Activated naive CD8-positive, alpha-beta T cell treated with anti-CD3 and anti-CD28 coated beads for 36 hours (primary cell): ENCODE measurements at places on chromosomes 16 and 17. TPM values are rescaled to one million over a fixed set of nuclear protein-coding genes. Genes with fewer than 3 reads are reported as not detected.
A peak's percentile ranks its signal among the peaks of the same experiment; 100 is the strongest.

- H3K27me3 ChIP-seq: no peaks in the 10 kb centered on the region
- no peak overlapping the region for H3K27ac ChIP-seq
- peaks cover 12% of the 10 kb centered on the region for H3K4me1 ChIP-seq
- DNase-seq: no peak
- peaks cover 56% of the 10 kb centered on the region for H3K36me3 ChIP-seq
These were observed 152.6 kb downstream of the PRKCA start for GRCh38 chr17:66455060-66455459.

CTRB2 gene
- total RNA-seq: not detected

DNA sequence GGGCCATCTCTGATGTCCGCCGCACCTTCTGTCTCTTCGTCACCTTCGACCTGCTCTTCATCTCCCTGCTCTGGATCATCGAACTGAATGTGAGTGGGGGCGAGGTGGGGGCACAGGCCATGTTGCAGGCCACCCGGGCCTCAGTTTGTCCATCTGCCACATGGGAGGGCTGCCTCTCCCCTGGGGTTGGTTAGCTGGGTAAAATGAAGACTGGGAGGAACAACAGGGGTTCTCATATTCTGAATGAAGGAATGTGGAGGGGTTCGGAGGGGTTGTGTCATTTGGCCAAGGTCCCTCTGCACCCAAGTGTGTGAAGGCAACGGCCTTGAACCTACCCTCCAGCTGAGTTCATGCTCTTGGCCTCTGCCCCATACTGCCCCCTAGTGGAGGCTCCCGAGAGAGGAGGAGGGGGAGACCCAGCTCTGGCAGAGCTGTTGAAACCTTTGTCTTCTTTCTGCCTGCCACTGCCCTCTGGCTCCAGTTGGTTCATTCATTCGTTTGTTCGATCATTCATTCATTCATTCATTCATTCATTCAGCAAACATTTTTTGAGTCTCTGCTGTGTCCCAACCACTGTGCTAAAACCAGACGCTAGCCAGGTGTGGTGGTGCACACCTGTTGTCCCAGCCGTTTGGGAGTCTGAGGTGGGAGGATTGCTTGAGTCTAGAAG is 11.4 kb upstream of the TCAP start:
- peak; percentile 73 for DNase-seq
- H3K4me1 ChIP-seq: peaks cover 38% of the 10 kb centered on the region
- no peak overlapping the region for H3K4me3 ChIP-seq
- no peak overlapping the region for H3K27ac ChIP-seq

GRCh38 chr17:43368740-43369506 is 29.9 kb upstream of the ARL4D start:
- H3K4me3 ChIP-seq: peak overlapping the region; percentile 91
- DNase-seq: peak; percentile 68
- no peaks in the 10 kb centered on the region for H3K27me3 ChIP-seq

KRT36 gene
- total RNA-seq: not detected

DNA sequence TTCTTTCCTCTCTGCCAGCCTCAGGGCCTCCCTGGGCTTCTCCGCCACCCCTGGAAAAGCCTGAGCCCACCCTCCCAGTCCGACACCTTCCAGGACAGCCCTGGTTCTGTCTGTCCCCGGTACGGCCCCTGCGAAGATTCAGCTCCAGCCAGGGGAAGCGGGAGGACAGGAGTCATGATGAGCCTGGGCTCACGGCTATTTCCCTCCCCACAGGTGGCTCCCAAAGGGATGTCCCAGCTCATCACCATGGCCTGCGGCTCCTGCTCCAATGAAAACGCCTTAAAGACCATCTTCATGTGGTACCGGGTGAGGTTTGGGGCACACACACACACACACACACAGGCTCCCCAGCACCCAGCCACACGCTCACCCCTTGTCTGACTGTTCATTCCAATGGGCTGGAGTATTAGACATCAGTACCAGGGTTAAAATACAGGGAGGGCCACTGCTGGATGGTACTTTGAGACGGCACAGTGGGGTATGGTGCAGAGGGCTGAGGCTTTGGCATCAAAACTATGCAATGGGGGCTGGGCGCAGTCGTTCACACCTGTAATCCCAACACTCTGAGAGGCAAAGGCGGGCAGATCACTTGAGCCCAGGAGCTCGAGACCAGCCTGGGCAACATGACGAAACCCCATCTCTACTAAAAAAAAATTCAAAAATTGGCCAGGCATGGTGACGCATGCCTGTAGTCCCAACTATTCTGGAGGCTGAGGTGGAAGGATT is 32.8 kb downstream of the TMEM186 start:
- no peak overlapping the region for H3K27ac ChIP-seq
- H3K36me3 ChIP-seq: no peaks in the 10 kb centered on the region
- H3K27me3 ChIP-seq: no peaks in the 10 kb centered on the region
- no peak for DNase-seq
- H3K4me1 ChIP-seq: no peaks in the 10 kb centered on the region
- no peak overlapping the region for H3K4me3 ChIP-seq

- no peak overlapping the region for H3K27ac ChIP-seq
- no peak for DNase-seq
- peaks cover 2% of the 10 kb centered on the region for H3K4me1 ChIP-seq
- peaks cover 6% of the 10 kb centered on the region for H3K36me3 ChIP-seq
These were observed 28.4 kb downstream of the CLUAP1 start for GRCh38 chr16:3529175-3529574.

GRCh38 chr17:29378500-29378899 is 11.7 kb upstream of the TAOK1 start:
- H3K4me1 ChIP-seq: no peaks in the 10 kb centered on the region
- no peaks in the 10 kb centered on the region for H3K36me3 ChIP-seq
- H3K27ac ChIP-seq: no peak overlapping the region
- H3K27me3 ChIP-seq: no peaks in the 10 kb centered on the region
- DNase-seq: no peak

NPIPA7 gene
- total RNA-seq: 7.4 TPM

DNA sequence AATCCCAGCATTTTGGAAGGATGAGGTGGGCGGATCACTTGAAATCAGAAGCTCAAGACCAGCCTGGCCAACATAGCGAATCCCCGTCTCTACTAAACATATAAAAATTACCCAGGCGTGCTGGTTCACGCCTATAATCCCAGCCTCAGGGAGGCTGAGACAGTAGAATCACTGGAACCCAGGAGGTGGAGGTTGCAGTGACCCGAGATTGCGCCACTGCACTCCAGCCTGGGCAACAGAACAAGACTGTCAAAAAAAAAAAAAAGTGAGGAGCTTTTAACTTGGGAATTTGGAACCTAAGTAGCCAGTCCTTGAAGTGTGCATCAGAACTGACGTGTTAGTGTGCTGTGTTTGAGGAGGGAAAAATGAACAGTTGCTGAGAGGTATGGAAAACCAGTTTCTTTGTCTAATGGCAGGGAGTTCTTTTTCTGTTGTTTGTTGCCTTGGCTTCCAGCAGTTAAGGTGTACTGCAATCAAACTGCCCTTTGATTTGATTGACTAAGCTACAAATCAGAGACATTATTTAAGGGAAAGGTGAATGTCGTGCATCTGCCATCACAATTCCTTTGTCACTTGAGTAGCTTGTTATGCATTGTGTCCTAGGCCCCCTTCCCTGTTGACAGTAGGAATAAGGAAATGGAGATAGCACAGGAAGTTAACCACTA is 8.6 kb upstream of the DUSP14 start:
- peaks cover 14% of the 10 kb centered on the region for H3K36me3 ChIP-seq
- H3K4me3 ChIP-seq: no peak overlapping the region
- DNase-seq: no peak
- no peak overlapping the region for H3K27ac ChIP-seq
- H3K4me1 ChIP-seq: peaks cover 9% of the 10 kb centered on the region

KDM6B gene
- 44.5 TPM for total RNA-seq

GRCh38 chr17:38844261-38844757 is 9.2 kb downstream of the RPL23 start:
- no peaks in the 10 kb centered on the region for H3K27me3 ChIP-seq
- peaks cover 19% of the 10 kb centered on the region for H3K36me3 ChIP-seq
- DNase-seq: no peak
- H3K4me1 ChIP-seq: peaks cover 6% of the 10 kb centered on the region
- H3K27ac ChIP-seq: no peak overlapping the region
- H3K4me3 ChIP-seq: no peak overlapping the region

GRCh38 chr16:47008612-47009011 is 35.1 kb upstream of the DNAJA2 start:
- peaks cover 4% of the 10 kb centered on the region for H3K27me3 ChIP-seq
- H3K27ac ChIP-seq: no peak overlapping the region
- H3K4me1 ChIP-seq: peaks cover 2% of the 10 kb centered on the region
- DNase-seq: no peak
- no peak overlapping the region for H3K4me3 ChIP-seq

DNA sequence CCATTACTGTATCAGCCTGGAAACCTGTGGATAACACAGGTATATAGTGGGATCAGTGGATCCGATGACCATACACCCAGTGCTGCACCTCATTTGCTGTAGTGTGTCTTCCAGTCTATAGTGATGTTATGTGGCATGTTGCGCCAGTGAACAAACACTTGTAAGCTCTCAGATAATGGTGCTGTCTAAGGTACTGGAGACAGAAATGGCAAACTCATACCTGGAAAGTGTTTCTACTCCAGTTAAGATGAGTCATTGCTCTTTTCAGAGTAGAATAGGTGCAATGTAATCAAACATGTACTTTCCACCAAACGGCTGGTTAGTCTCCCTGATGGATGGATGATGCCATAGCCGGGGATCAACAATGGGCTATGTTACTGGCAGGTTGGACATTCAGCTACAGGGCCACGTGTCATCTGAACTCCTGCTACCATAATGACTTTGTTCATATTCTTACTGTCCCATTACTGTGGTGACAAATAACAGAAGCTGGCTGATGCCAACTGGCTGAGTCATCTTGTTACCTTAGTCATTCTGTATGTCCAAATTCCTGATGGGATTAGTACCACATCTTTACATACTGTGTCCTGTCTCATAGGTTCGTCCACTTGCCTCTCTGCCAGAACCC is 6.3 kb downstream of the CCL11 start:
- no peaks in the 10 kb centered on the region for H3K27me3 ChIP-seq
- H3K27ac ChIP-seq: no peak overlapping the region
- DNase-seq: no peak
- H3K36me3 ChIP-seq: no peaks in the 10 kb centered on the region
- H3K4me1 ChIP-seq: no peaks in the 10 kb centered on the region

GRCh38 chr17:66647391-66647983 is 187.4 kb upstream of the CACNG5 start:
- H3K27me3 ChIP-seq: no peaks in the 10 kb centered on the region
- H3K36me3 ChIP-seq: peaks cover 23% of the 10 kb centered on the region

GRCh38 chr17:5283571-5284315 is 1.7 kb downstream of the RABEP1 start:
- DNase-seq: no peak
- H3K4me1 ChIP-seq: peaks cover 38% of the 10 kb centered on the region
- no peaks in the 10 kb centered on the region for H3K27me3 ChIP-seq
- peak overlapping the region; percentile 91 for H3K4me3 ChIP-seq

- peak; percentile 69 for DNase-seq
- H3K36me3 ChIP-seq: no peaks in the 10 kb centered on the region
These were observed 470 bp upstream of the CDK3 start for GRCh38 chr17:76000016-76000754.

MLKL gene
- total RNA-seq: 23.6 TPM

- H3K4me3 ChIP-seq: no peak overlapping the region
- no peaks in the 10 kb centered on the region for H3K4me1 ChIP-seq
- no peak for DNase-seq
- no peaks in the 10 kb centered on the region for H3K36me3 ChIP-seq
- H3K27me3 ChIP-seq: no peaks in the 10 kb centered on the region
These were observed 368.9 kb downstream of the UTP18 start for GRCh38 chr17:51629232-51629631.

GRCh38 chr17:43737722-43738121 is 20.9 kb downstream of the SOST start:
- DNase-seq: no peak
- peaks cover 17% of the 10 kb centered on the region for H3K27me3 ChIP-seq
- no peak overlapping the region for H3K27ac ChIP-seq
- H3K4me3 ChIP-seq: no peak overlapping the region
- no peaks in the 10 kb centered on the region for H3K4me1 ChIP-seq

DNA sequence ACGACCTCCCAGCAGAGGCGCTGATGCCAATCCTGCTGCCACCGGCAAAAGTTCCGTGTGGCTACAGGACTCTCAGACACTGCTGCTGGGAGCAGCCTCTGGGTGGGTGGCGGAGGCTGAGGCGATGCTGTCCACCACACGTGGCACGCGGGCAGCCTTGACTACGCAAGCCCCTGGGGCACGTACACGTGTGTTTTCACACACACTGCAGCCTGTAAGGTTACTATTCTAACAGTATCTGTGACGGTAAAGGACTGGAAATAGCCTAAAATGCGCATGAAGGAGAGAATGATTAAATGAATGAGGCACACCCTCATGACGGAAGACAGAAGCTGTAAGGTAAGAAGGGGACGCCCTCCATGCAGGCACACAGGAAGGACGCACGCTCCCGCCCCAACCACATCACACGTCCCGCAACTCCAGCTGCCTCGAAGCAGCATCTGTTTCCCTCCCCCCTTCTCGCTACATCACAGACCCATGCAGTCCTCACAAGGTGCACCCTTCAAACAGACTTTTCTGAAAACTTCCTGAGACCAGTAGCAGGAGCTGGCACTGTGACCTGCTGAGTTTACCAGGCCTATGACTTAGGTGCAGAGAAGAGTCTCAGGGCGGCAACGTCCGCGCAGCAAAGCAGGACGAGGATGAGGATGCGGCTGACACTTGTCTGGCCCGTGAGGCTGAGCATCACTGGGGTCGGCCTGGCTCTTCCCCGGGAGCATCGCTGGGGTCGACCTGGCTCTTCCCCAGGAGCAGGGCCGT is 28.7 kb upstream of the FASN start:
- H3K4me3 ChIP-seq: peak overlapping the region; percentile 71
- peak overlapping the region; percentile 97 for H3K27ac ChIP-seq
- peaks cover 20% of the 10 kb centered on the region for H3K36me3 ChIP-seq
- DNase-seq: peak; percentile 72
- H3K27me3 ChIP-seq: no peaks in the 10 kb centered on the region

- H3K36me3 ChIP-seq: no peaks in the 10 kb centered on the region
- DNase-seq: no peak
- H3K27ac ChIP-seq: no peak overlapping the region
- H3K4me3 ChIP-seq: no peak overlapping the region
- peaks cover 4% of the 10 kb centered on the region for H3K4me1 ChIP-seq
- H3K27me3 ChIP-seq: peaks cover 62% of the 10 kb centered on the region
These were observed 2.0 kb downstream of the CRYM start for GRCh38 chr16:21276090-21276489.

MT1F gene
- total RNA-seq: 13.2 TPM

- no peak overlapping the region for H3K4me3 ChIP-seq
- H3K36me3 ChIP-seq: no peaks in the 10 kb centered on the region
- DNase-seq: no peak
- no peaks in the 10 kb centered on the region for H3K27me3 ChIP-seq
- no peak overlapping the region for H3K27ac ChIP-seq
These were observed 10.6 kb upstream of the TMIGD1 start for GRCh38 chr17:30344283-30345088.

GRN gene
- 34.4 TPM for total RNA-seq

DNA sequence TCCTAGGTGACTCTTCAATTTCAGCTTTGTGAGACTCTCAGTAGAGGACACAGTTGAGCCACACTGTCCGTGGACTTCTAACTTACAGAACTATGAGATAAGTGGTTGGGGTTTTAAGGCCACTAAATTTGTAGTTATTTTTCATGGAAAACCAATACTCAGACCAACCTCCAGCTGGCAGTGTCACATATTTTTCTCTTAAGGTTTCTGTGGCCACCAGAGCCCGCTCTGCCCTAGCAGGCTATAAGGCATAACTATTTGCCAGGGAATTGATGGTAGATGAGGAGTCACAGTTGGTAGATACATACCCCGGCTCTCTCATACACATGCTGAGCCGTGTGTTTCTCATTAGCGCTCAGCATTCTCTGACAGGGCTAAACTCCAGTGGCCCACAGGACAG is 336.8 kb upstream of the MON1B start:
- no peak overlapping the region for H3K4me3 ChIP-seq
- no peaks in the 10 kb centered on the region for H3K27me3 ChIP-seq
- no peaks in the 10 kb centered on the region for H3K4me1 ChIP-seq
